ENCODE measurements at places on chromosomes 2 and 18.

DNA sequence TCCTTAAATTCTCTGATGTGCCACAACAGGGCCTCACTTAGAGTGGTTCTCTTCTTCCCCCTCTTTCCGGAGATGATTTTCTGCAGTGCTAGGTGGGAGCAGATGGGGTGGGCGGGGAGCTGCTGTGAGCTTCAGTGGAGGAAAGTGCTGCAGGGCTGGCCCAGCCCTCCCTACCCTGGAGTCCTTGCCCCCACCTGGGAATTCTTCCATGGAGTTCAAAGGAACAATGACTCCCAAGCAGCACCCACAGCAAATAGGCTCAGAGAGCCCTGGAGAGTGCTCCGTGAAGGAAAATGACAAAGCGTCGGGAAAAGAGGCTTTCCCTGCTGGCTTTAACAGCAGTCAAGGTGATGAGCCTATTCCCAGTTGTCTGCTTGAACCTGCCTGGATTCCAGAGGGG lies 28.8 kb downstream of the LOXHD1 start:
- DNase-seq, result no peak

DNA sequence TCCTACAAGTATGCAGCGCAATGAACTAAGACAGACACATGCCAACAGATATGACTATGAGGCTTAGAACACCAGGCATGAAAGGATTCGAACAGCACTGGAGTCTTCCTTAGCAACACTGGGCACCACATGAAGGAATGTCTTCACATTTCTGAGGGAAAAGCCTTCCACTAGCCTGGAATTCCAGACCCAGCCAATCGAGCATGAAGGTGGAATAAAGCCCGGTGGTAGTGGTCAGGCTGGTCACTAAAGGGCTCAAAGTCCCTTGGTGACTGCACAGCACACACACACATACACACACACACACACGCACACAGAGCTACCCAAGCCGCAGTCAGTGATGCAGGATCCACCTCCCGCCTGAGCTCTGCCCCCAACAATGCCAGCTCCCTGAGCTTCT lies 19.7 kb upstream of the SFXN5 start:
- no peak for DNase-seq

- no peak for DNase-seq
Observed at GRCh38 chr2:44269831-44270230, 5.4 kb upstream of the SLC3A1 start.

GRCh38 chr2:160205505-160205904 lies 5.4 kb upstream of the ITGB6 start:
- no peak for DNase-seq

DNA sequence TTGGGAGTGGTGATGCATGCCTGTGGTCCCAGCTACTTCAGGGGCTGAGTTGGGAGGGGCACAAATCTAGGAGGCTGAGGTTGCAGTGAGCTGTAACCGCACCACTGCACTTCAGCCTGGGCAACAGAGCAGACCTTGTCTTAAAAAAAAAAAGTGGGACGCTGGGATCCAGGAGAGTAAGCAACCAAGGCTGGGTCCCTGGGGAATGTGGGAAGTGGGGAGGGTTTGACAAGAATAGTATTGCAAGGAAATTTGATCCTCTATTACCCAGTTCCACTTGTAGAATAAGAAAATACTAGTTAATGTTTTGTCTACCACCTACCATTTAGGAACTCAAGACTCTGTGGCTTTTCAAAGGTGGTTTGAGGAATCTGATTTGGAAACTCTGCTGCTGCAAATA lies 21.1 kb upstream of the DYTN start:
- no peak for DNase-seq

- DNase-seq, result no peak
Observed at GRCh38 chr2:88657131-88657530, 29.9 kb upstream of the EIF2AK3 start.

DNA sequence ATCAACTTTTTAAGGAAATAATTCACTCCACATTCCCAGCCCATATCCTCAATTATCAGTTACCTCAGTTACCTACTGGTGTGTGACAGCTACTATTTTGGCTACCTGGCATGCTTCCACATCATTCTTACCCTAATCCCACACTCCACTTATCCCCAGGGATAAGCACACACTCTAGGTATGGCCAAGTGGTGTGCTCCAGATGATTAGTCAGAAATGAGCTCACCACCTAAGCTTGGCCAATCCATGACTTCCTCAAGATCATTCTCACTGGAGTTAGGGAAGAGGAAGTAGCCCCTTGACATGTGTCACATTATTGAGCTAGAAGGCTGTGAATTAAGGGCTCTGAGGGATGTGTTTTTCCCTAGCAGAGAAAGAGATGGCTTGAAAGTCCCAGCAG lies 20.9 kb upstream of the SMAD4 start:
- DNase-seq, result no peak

DNA sequence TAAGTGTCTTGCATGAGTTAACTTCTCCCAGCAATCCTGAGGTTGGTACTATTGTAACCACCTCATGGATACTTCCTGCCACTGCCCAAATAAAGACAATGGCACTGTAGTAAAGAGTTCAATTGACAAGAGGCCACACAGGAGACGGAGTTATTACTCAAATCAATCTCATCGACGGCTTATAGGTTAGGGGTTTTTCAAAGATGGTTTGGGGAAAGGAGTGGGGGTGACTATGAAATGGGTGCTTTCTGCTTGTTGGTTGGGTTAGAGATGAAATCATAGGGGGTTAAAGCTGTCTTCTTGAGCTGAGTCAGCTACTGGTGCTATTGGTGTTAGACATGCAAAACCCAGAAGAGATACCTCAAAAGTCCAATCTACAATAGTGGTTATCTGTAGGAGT lies 1258.0 kb upstream of the ZEB2 start:
- no peak for DNase-seq

- DNase-seq, result no peak
Observed at GRCh38 chr2:80529466-80530165, 225.1 kb upstream of the LRRTM1 start.

GRCh38 chr2:203732953-203733510 lies 26.6 kb downstream of the CD28 start:
- no peak for DNase-seq

DNA sequence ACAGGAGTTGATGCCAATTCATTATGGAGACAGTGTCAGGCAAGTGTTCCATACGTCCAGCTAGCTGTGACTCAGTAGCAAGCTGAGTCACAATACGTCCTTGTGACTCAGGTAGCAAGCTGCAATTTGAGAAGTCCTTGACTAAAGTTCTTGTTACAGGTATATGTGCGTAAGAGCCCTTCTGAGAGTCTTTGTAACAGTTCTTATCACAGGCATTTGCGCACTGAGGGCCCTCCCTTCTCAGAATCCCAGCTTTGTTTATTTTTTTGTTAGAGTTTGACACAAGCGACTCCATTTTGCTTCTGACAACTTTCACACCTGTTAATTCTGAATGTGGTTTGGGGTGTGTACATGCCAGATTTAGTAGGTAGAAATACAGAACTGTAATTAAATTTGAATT lies 20.1 kb upstream of the ACMSD start:
- DNase-seq, result no peak

DNA sequence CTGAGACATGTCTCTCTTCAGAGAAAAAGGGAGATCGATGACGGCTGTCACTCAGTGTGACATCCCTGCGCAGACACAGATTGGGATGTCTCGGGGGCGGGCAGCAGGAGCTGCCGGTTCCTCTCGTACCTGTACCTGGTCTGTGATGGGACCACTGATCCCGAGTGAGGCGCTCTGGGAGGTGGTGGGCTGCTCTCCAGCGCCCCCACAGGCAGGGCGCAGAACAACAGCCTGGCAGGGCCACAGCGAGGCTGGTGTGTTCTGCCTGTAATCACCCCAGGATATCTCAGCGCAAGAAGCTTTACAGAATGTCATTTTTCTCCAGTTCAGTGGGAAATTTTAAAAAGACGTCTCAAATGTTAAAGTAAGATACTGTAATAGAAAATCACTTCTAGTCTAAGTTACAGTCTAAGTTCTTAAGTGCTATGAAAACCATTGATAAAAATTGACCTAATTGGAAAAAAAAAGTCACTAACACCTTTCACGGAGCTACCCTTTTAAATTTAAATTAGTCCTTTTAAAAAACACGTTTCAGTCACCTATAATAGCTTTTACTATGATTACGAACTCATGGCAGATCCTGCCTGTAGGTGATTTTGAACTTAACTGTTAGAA lies 189.8 kb downstream of the SNTG2 start:
- DNase-seq, result peak; percentile 55

GRCh38 chr2:218959761-218960308 lies 369 bp downstream of the CDK5R2 start:
- no peak for DNase-seq

- no peak for DNase-seq
Observed at GRCh38 chr2:13585732-13586131, 869.0 kb downstream of the TRIB2 start.

DNA sequence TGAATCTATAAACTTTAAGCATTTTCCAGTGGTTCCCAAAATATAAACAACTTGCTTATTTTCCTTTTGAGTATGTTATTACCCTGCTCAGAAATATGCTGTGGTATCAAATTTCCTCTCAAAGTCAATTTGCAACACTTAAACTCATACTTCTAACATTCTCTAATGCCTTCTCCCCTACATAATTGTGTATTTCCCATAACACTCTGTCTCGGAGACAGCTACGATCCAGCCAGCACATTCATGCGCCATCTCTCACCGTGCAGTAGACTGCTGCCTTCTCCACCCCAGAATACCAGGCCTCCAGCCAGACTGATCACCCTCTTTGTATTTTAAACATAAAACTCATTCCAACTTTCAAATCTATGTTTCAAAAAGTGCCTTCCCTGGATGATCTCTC lies 41.8 kb downstream of the TIMM21 start:
- DNase-seq, result no peak

DNA sequence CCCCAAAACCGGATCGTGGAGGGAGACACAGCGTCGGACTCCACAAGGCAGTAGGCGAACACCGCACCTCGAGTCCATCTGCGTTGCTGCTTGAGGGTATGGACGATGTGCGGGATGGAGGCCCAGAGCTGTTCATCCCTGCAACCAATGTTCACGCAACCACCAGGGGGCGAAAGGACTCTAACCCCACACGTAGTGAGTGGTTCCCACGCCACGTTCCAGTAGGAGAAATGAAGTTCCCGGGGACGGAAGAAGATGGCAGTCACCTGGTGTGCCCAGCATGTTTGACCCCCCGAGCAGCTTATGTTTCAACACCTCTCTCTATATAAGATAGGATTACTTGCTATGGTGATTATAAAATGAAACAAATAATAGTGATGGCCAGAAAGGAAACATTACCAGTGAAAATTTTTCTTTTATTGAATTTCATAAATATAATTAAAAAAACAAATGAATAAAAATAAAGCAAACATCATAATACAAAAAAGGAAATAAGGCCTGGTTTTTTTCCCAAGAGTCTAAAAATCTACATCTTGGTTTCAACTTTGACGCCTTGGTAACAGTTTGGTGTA lies 184.3 kb downstream of the SH3BP4 start:
- peak; percentile 32 for DNase-seq

- DNase-seq, result peak; percentile 5
Observed at GRCh38 chr2:239160226-239161143, 240.3 kb downstream of the HDAC4 start.

DNA sequence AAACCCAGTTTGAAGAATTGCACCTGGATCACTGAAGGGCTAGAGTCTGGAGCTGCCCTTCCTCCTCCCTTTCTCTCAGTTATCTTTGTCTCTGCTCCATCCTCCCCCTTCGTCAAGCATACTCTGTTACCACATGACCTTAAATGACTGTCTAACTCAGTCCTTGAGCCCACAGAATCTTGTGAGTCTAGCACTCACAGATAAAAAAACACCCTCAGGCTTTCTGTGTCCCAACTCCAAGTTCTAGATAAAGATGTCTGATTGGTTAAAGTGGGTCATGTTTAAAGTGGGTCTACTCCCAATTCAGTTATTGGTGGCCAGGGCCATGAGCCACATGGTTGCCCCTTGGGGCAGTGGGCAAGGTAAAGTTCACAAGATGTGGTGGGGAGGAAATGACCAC lies 53.5 kb upstream of the CYP1B1 start:
- DNase-seq, result no peak

DNA sequence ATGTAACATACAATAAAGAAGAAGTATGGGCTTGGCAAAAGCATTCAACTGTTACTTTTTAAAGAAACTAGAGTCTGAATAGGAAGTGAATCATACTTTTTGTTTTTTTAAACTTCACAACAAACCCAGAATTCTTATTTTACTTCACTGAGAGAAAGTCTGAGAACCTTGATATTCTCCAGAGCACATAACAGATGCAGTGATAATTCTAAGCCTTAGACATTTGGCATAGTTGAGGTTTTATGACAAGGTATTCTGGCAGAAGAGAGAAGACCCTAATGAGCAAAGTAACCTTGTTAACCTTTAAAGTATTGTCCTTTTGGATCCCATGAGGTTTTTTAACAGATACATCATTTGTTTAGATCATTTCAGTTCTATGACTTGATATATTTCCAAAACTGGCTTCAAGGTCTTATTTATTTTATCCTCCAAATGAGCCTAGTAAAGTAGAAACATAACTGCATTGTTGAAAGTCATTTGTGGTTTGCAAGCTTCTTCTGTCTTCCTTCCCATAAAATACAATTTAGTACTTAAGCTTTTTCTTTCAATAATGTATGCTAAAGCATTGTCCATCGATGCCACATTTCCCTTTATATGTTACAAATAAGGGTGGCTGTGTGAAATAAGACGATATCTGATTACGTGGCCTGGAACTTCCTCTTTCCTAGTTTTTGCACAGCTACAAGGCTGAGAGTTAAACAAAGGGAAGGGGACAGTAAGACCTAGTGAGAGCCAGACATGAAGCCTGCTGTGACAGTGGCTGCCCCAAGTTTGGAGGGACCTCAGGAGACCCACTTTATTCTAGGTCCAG lies 86.1 kb upstream of the ITPRID2 start:
- no peak for DNase-seq

DNA sequence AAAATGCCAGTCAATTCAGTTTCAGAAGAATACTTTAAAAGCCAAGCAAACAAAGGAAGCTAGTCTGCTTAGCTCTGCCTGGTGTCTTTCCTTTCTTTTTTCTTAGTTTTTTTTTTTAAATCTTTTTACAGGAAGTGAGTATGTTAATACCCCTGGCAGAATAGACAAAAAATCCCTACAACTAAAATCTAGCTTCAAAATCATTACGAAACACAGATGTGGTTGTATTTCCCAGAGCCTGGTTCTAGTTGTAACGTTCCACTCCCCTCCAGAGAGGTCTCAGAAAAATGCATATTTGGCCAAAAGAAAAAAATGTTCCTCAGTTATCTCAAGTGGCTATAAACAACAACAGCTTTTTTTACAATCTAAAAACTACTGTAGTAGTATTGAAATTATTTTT lies 202.1 kb upstream of the RND3 start:
- DNase-seq, result no peak

DNA sequence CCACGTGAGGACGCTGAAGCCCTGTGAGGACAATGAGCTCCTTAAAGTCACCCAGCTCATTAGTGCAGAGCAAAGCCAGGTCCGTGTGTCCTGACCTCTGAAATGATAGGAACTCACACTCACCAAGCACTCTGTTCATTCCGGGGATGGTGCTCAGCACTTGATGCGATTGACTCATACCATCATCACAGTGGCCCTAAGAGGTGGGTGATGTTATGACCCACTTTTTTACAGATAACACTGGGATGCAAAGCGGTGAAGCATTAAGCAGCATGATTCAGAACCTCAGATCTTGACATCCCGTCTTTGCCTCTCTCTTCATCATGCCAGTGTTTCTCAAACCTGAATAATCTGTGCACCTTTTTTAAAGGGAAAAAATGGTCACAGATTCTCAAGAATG lies 234.8 kb downstream of the ALPK2 start:
- DNase-seq, result no peak

GRCh38 chr2:180577567-180577966 lies 402.8 kb upstream of the UBE2E3 start:
- no peak for DNase-seq

Data from stimulated activated naive CD8-positive, alpha-beta T cell treated with anti-CD3 and anti-CD28 coated beads, Interleukin-15, amount 100 ng/mL, for 72 hours (primary cell).